ENCODE measurements at places on chromosomes 4 and X.
A peak's percentile ranks its signal among the peaks of the same experiment; 100 is the strongest.

- no peak for DNase-seq
Observed at GRCh38 chrX:19867411-19867732, 20.0 kb downstream of the SH3KBP1 start.

DNA sequence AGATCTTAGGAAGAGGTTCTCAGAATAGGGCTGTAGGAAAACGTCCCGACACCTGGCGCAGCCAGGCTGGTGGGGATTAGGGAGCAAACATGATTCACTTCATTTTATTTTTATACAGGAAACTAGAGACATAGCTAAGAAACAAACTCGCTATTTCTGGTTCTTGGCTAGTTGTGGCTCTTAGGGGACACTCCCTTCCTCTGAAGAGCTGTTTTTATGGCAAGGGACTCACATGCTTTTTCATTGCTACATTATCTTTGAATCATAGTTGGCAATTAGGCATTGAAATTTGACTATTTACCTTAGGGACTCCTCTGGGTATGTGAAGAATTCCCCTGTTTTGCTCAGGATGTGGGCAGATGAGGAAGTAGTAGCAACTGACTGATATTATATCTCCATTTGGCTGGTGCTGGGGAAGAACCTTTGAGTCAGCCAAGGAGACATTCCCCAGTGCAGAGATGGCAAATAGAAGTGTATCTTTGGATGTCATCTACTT, 174.5 kb downstream of the SMIM20 start:
- no peak for DNase-seq

GRCh38 chr4:183988874-183989273, 83.8 kb downstream of the STOX2 start:
- no peak for DNase-seq

GRCh38 chr4:176191974-176192373, 3.4 kb downstream of the SPATA4 start:
- DNase-seq: no peak

DNA sequence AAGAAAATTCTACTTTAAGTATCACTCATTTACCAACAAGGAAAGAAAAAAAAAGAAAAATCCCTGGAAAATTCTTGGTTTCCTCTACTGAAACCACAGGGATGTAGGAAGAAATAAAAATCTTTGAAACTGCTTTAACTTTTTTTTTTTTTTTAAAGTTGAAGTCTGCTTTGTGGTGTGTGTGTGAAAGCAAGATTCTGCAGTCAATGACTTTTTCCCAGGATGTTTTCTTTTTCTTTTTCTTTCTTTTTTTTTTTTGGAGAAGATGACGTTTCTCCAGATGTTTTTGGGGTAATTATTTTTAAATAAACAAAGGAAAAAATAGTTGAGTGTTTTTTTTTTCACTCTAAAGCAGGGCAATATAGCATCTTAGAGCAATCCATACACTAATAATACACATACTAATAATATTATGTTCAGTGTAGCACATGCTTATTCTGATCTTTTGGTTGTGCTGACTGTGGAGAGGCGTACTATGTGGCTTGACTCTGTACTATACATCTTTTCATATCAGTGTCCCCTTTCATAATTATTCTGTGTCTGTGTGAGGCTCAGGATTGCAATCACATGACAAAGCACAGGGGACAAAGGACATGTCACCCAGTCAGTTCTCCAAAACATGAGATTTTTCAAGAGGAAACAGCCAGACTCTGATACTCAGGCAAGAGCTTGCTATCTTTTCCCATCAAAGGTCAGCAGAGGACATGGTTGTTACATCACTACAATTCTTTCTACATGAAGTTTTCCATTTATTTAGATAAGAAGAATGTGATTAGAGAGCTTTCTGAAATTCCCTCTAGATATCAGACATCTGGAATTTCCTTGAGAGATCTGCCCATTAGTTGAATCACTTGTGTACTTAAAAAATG, 111.0 kb downstream of the PDE5A start:
- DNase-seq: no peak

GRCh38 chrX:153468008-153468580, 2.3 kb downstream of the HAUS7 start:
- no peak for DNase-seq

GRCh38 chrX:111779582-111779981, 96.4 kb upstream of the TRPC5OS start:
- DNase-seq: no peak

- DNase-seq: no peak
Observed at GRCh38 chr4:30696191-30696590, 24.0 kb upstream of the PCDH7 start.

DNA sequence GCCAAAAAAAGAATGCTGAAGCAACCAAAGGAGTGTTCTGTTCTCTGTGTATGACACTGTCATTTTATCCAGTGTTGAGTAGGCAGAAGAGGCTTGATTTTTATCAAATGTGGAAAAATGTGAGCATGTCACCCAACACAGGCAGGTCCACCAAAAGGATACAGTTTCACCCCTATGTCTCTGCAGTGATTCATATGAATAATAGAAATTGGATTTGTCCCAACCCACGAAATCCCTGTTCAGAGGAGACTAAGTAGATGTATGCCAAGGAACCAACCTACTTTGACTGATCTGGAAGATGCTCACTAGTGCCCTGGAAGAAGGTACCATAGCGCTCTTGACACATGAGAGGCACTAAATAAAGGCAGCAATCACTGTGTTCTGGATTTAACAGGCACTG, 72.5 kb downstream of the FGF13 start:
- no peak for DNase-seq

DNA sequence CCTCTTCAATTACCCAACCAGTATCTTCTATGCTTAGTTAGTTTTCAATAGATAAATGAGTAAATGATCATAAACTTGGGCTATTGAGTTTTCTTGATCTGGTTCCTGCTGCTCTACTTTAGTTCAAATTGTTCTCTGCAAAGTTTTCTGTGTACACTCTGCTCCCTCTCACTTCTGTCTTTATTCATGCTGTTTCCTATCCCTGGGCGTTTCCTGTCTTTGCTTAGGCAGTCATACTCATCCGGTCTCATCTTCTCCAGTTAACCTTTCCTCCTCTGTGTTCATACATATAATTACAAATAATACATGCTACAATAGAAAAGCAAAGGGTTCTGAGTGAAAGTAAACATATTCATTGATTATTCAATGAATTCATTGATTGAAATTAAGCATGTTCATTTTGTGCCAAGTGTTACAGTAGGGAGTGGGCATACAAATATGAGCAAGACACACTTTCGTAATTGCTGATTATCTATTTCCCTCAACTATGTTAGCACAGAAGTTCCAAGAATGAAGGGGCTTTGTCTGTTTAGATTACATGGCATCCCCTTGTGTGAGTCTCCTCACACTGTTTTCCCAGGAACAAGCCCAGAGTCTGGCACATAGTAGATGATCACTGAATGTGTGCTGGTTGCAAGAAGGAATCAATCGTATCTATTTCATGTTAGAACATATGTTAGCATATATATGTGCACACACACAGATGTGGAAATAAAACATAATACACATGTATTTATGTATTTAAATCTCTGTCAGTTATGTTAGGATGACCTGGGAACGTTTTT, 1.1 kb downstream of the RAB39B start:
- DNase-seq: no peak

GRCh38 chrX:39527025-39527424, 570.7 kb downstream of the BCOR start:
- no peak for DNase-seq

GRCh38 chr4:40379248-40379647, 44.1 kb downstream of the CHRNA9 start:
- DNase-seq: no peak

GRCh38 chrX:94854251-94854650, 1180.2 kb downstream of the FAM133A start:
- no peak for DNase-seq

GRCh38 chr4:48388525-48389154, 47.3 kb downstream of the SLAIN2 start:
- no peak for DNase-seq

DNA sequence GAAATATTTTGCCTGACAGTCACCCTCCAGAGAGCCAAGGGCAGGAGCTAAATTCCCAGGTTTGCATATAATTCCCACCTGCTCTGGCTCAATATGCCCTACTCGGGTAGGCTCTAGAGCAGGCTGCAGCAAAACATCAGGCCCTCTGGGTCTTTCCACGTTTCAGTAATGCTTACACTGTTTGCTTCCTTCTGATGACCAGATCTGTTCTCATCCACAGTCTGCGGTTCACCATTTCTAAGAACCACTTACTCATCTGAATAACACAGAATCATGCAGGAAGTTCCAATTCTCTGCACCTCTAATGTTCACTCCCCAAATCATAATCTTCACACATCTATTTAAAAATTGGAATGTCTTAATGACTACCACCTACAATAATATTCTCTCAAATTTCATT, 141.4 kb downstream of the PPP3CA start:
- DNase-seq: peak; percentile 17

GRCh38 chrX:150761176-150761818, 68.1 kb downstream of the MTMR1 start:
- DNase-seq: no peak

DNA sequence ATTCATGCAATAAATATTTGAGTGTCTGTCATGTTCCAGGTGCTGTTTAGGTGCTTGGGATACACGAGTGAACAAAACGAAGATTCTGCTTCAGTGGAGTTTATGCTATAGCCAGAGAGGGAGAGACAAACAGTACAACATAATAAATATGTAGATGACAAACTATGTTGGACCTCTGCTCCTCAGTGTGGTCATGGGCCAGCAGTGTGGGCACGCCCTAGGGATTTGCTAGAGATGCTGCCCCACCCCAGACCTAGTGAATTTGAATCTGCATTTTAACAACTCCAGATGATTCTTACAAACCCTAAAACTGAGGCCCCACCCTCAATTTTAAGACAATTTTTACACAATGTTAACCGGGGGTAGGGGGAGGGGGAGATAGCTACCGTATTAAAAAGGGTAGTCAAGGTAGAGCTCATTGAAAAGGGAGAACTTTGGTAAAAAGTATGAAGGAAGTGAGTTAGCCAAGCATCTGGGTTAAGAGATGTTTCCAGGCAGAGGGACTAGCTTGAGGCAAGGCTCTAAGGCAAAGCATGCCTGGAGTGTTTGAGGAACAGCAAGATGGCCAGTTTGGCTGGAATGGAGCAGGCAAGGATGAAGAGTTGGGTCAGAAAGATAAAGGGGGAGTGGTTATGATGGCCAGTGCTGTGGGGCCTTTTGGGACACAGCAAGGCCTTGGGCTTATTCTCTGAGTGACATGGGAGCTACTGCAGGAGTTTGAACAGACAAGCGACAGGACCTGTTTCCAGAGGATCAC, 42.4 kb downstream of the SEPSECS start:
- DNase-seq: no peak

DNA sequence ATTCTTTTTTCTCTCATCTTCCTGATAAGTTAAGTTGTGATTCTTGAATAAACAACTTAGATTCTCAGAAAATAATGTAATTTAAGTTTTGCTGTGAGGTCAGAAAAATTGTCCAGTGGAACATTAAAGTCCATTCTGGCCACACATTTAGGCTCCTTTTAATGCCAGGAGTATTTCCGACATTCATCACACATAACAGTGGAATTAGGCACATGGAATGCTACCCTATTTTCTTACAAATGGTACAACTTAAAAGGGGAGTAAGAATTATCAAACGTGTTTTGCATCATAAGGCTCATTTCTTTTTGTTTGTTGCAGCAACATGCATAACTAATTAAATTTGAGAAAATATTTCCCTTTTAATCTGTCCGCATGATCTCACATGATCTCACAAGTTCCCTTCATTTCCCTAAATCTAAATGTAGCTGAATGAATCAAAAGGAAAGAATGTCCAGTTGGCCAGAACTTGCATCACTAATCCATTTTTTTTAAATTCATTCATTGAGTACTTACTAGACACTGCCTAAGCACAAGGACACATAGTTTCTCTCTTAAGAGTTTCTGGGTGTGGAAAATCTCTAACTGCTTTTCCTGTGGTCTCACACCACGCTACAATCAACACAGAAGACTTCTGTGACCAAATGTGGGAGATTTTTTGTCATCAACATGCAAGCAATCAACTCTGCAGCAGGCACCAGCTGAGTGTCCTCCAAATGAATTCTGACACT, 22.0 kb downstream of the SPARCL1 start:
- no peak for DNase-seq

GRCh38 chr4:148090503-148091476, 351.4 kb downstream of the NR3C2 start:
- no peak for DNase-seq

All from activated CD8-positive, alpha-beta memory T cell treated with anti-CD3 and anti-CD28 coated beads for 4 hours (primary cell).